Stomach (tissue), 19 donors: ENCODE measurements at places on chromosomes 4 and X. TPM values are rescaled to one million over a fixed set of nuclear protein-coding genes. Genes with fewer than 3 reads are reported as not detected.

- H3K4me1 ChIP-seq = peaks cover 25% of the 10 kb centered on the region
- peak; percentile 66 for DNase-seq
- H3K27ac ChIP-seq = peak overlapping the region; percentile 18
- no peaks in the 10 kb centered on the region for H3K27me3 ChIP-seq
Observed at GRCh38 chr4:25107827-25108516, 52.3 kb downstream of the SEPSECS start.

GRCh38 chr4:60223208-60223923, 976.8 kb upstream of the ADGRL3 start:
- peak; percentile 34 for DNase-seq
- no peak overlapping the region for H3K4me3 ChIP-seq
- H3K4me1 ChIP-seq = no peaks in the 10 kb centered on the region
- no peaks in the 10 kb centered on the region for H3K36me3 ChIP-seq

DNA sequence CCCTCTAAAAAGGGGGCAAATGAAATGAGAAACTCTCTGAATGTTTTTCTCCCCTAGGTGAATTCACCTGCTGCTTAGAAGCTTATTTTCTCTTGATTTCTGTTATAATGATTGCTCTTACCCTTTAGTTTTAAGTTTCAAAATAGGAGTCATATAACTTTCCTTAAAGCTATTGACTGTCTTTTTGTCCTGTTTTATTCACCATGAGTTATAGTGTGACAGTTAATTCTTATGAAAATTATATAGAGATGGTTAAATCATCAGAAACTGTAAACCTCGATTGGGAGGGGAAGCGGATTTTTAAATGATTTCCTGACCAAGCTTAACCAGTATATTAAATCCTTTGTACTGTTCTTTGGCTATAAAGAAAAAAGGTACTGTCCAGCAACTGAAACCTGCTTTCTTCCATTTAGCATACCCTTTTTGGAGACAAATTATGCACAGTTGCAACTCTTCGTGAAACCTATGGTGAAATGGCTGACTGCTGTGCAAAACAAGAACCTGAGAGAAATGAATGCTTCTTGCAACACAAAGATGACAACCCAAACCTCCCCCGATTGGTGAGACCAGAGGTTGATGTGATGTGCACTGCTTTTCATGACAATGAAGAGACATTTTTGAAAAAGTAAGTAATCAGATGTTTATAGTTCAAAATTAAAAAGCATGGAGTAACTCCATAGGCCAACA, 4.2 kb downstream of the ALB start:
- H3K36me3 ChIP-seq = no peaks in the 10 kb centered on the region
- H3K27ac ChIP-seq = no peak overlapping the region
- H3K4me1 ChIP-seq = no peaks in the 10 kb centered on the region
- no peak overlapping the region for H3K4me3 ChIP-seq
- no peaks in the 10 kb centered on the region for H3K27me3 ChIP-seq

DNA sequence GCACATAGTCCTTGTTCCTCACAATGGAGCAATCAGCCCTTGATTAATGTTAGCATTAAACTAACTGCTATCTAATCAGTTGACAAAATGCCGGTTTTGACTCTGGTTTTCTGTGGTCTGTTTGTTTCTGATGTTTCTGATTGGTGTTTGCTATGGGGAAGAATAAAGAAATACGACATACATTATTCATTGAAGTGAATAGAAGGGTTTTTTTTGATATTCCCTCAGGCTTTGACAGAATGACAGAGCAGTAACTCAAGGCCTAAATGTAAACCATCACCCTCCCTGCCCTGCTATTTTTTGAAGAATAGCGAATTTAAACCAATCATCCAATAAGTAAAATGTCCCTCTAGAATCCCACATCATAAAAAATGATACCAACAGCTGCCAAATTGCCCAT, 65.5 kb upstream of the HS3ST1 start:
- no peak overlapping the region for H3K4me3 ChIP-seq
- no peak for DNase-seq
- no peaks in the 10 kb centered on the region for H3K36me3 ChIP-seq
- no peak overlapping the region for H3K27ac ChIP-seq
- H3K4me1 ChIP-seq = no peaks in the 10 kb centered on the region

GRCh38 chrX:136711147-136711546, 63.2 kb downstream of the CD40LG start:
- H3K4me1 ChIP-seq = peaks cover 5% of the 10 kb centered on the region
- no peaks in the 10 kb centered on the region for H3K27me3 ChIP-seq
- H3K36me3 ChIP-seq = peaks cover 7% of the 10 kb centered on the region
- no peak overlapping the region for H3K27ac ChIP-seq

DNA sequence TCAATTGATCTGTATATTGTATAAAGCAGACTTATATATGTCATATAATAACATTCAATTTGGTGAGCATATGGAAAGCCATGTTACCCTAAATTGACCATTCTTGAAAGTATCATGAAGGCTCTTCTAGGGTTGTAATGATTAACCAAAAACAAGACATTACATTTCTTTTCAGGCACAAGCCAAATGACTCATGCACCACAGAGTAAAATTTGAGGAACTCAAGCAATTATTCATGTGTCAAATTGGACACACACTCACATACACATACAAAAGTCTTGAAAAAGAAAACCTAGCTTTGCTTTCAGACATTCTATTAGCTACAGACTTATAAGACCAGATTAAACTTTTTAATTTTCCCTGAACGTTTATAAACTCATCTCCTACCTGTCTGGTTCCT, 146.5 kb upstream of the PCDH18 start:
- H3K27ac ChIP-seq = no peak overlapping the region
- H3K4me3 ChIP-seq = no peak overlapping the region
- no peak for DNase-seq
- H3K36me3 ChIP-seq = no peaks in the 10 kb centered on the region
- no peaks in the 10 kb centered on the region for H3K4me1 ChIP-seq

GRCh38 chrX:76253432-76253831, 80.6 kb downstream of the PBDC1 start:
- H3K27me3 ChIP-seq = no peaks in the 10 kb centered on the region
- no peak overlapping the region for H3K27ac ChIP-seq
- H3K4me1 ChIP-seq = no peaks in the 10 kb centered on the region

GRCh38 chrX:78322863-78323262, 4.5 kb downstream of the CYSLTR1 start:
- no peak overlapping the region for H3K4me3 ChIP-seq
- H3K27me3 ChIP-seq = no peaks in the 10 kb centered on the region
- no peak overlapping the region for H3K27ac ChIP-seq

DNA sequence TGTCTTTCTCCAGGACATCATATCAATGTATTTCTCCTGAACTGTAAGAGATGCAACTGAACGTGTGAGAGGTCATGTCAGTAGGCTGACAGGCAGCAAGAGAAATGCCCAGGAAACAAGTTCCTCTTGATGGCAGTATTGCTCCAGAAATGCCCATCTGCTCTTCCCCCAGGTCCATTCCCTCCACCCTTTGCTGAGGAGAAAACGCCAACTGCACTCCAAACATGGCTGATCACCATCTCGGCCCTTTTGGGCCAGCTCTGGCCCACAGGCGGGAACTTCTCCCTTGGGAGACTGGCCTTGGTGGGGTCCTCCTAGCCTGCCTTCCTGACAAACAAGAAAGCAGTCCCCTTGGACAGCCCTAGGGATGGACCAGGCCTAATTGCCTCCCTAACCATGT, 276.5 kb upstream of the AGTR2 start:
- no peak overlapping the region for H3K4me3 ChIP-seq
- H3K27ac ChIP-seq = no peak overlapping the region
- H3K36me3 ChIP-seq = peaks cover 10% of the 10 kb centered on the region
- no peaks in the 10 kb centered on the region for H3K27me3 ChIP-seq
- peak; percentile 81 for DNase-seq
- H3K4me1 ChIP-seq = peaks cover 15% of the 10 kb centered on the region

DNA sequence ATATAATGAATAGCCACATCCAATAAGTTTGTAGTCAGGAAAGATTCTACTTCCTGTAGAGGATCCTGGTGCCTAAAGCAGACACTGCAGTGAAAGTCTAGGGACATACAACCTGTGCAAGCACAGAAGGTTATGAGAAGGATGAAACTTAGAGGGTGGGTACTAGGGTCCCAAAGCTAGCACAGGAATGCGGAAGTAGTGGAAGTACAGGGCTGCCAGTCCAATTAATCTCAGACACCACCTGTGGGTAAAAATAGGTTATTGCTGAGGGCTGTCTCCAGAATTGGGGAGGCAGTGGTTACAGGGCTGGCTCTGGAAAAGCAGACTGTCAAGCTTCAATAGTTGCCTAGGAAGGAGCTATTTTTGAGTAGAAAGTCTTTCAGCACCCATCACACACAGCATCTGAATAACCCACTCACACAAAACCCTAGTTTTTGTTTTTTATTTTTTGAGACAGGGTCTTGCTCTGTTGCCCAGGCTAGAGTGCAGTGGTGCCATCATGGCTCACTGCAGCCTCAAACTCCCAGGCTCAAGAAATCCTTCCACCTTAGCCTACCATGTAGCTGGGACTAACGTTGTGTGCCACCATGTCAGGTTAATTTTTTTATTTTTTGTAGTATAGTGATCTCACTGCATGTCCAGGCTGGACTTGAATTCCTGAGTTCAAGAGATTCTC, 50.8 kb upstream of the ELF2 start:
- peak; percentile 22 for DNase-seq
- no peaks in the 10 kb centered on the region for H3K4me1 ChIP-seq
- H3K27me3 ChIP-seq = no peaks in the 10 kb centered on the region
- no peak overlapping the region for H3K27ac ChIP-seq

- no peaks in the 10 kb centered on the region for H3K4me1 ChIP-seq
- DNase-seq = no peak
- no peak overlapping the region for H3K27ac ChIP-seq
- no peaks in the 10 kb centered on the region for H3K27me3 ChIP-seq
- H3K4me3 ChIP-seq = no peak overlapping the region
Observed at GRCh38 chr4:77710684-77711083, 105.1 kb downstream of the CXCL13 start.

GRCh38 chrX:133580625-133581024, 165.3 kb upstream of the GPC4 start:
- H3K27ac ChIP-seq = no peak overlapping the region
- H3K27me3 ChIP-seq = peaks cover 3% of the 10 kb centered on the region
- H3K36me3 ChIP-seq = no peaks in the 10 kb centered on the region
- DNase-seq = no peak

DNA sequence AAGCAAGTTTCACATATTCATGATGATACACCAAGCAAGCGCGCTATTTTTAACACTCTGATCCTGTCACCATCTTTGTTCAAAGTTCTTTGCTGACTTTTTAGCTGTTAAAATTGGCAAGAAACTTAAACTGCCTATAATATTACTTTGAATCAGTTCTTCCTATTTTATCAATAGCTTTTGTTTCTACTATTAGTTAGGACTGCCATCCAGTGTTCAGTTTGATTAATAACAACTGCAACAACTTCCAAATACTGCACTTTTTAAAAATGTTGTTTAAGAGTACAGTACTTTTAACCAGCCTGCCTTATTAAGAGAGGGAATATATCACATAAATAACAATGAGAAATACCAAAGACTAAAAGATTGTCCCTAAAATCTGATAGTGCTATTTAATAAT, 614.3 kb downstream of the FAM133A start:
- H3K27ac ChIP-seq = no peak overlapping the region
- no peaks in the 10 kb centered on the region for H3K4me1 ChIP-seq
- no peaks in the 10 kb centered on the region for H3K27me3 ChIP-seq
- H3K36me3 ChIP-seq = no peaks in the 10 kb centered on the region
- no peak for DNase-seq
- H3K4me3 ChIP-seq = no peak overlapping the region

GRCh38 chr4:169618286-169618685, 2.1 kb upstream of the CLCN3 start:
- H3K4me3 ChIP-seq = no peak overlapping the region
- no peak for DNase-seq
- no peaks in the 10 kb centered on the region for H3K27me3 ChIP-seq
- peaks cover 38% of the 10 kb centered on the region for H3K4me1 ChIP-seq

GRCh38 chrX:11591723-11592346, 73.9 kb downstream of the ARHGAP6 start:
- H3K4me1 ChIP-seq = no peaks in the 10 kb centered on the region
- no peaks in the 10 kb centered on the region for H3K27me3 ChIP-seq
- no peak overlapping the region for H3K4me3 ChIP-seq

DNA sequence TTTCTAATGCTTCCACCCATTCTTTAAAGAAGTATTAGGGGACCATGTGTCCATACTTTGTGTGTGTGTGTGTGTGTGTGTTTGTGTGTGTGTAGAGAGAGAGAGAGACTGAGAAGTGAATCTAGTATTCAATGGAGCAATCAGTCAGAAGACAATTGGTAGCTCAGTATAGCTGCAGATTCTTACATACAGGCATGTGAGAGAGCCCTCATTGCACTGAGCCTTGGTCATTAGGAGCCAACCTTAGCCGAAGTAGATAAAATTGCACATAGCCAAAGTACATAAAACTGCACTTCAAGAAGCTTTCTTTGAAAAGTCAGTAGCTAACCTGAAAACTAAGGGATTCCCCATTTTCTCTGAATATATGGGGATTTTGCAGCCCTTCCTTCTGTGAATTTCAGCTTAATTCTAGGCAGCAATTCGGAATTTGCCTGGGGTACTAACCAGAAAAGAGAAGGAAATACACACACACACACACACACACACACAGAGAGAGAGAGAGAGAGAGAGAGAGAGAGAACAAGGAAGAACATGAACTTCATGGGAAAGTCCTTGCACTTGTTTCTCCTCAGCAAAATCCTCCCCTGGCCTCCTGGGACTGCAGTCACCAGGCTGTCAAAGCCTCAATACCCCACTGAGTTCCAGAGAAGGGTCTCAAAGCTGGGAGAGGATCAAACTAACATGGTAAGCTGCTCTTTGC, 1.7 kb upstream of the PRDM8 start:
- H3K4me1 ChIP-seq = peaks cover 18% of the 10 kb centered on the region
- peaks cover 15% of the 10 kb centered on the region for H3K36me3 ChIP-seq
- H3K4me3 ChIP-seq = no peak overlapping the region
- no peak for DNase-seq
- no peak overlapping the region for H3K27ac ChIP-seq
- H3K27me3 ChIP-seq = peaks cover 86% of the 10 kb centered on the region

GRCh38 chr4:54218736-54219135, 10.4 kb upstream of the PDGFRA start:
- no peak overlapping the region for H3K4me3 ChIP-seq
- peaks cover 16% of the 10 kb centered on the region for H3K4me1 ChIP-seq
- H3K27ac ChIP-seq = no peak overlapping the region
- H3K27me3 ChIP-seq = no peaks in the 10 kb centered on the region
- no peak for DNase-seq
- no peaks in the 10 kb centered on the region for H3K36me3 ChIP-seq

GRCh38 chr4:84939113-84939512, 27.4 kb downstream of the WDFY3 start:
- no peaks in the 10 kb centered on the region for H3K36me3 ChIP-seq
- peaks cover 29% of the 10 kb centered on the region for H3K4me1 ChIP-seq
- peak overlapping the region; percentile 18 for H3K27ac ChIP-seq

Gene ENPEP
- total RNA-seq = 0.29 TPM

Gene CCDC160
- not detected for total RNA-seq

Gene SPATA4
- total RNA-seq = not detected

Gene RAB40AL
- not detected for total RNA-seq

Gene NAP1L3
- total RNA-seq = 7.2 TPM

Gene SPANXA1
- not detected for total RNA-seq

Gene XAGE1B
- not detected for total RNA-seq

Gene TASL
- total RNA-seq = 0.92 TPM
